ENCODE measurements at places on chromosomes 6 and 20.
A peak's percentile ranks its signal among the peaks of the same experiment; 100 is the strongest.

DNA sequence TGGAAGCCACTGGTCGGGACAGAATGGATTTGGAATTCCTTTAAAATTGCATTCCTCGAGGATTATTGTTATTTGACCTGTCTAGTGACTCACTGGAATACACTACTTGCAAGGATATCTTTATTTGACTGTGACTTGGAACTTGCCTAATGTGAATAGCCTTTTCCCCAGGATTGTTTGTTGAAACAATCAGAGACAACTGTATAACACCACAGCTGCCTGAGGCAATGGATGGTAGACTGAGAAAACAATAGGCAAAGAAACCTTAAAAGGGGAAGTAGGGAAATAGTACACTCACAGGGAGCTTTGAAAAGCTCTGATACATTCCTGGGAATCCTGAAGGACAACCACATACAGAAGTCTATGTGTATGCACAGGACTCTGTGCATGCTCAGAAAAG is 465.3 kb downstream of the BMP2 start:
- no peak for DNase-seq

- peak; percentile 52 for DNase-seq
Observed at GRCh38 chr20:58660855-58661597, 9.9 kb downstream of the STX16 start.

GRCh38 chr6:89059227-89059626 is 21.3 kb upstream of the PNRC1 start:
- no peak for DNase-seq

- DNase-seq: no peak
Observed at GRCh38 chr20:5596401-5597193, 153.6 kb upstream of the SHLD1 start.

GRCh38 chr6:144762469-144762868 is 477.3 kb downstream of the UTRN start:
- DNase-seq: no peak

DNA sequence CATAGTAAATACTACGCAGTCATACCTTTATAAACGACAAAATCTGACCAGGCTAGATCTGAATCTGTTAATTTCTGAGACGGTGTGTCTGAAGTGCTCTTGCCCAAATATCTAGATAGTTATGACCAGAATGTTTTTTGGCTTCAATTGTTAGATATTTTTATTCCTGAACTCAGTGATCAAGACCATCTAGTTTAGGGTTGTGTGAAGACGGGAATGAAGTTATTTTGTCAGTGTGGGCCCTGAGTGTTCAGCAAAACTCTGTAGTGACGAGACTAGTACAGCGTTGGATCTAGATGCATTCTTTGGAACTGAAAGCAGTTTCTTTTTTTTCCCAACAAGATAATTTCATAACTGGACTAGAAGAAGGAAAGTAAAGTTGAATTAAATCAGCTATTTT is 3.1 kb downstream of the STXBP5 start:
- no peak for DNase-seq

GRCh38 chr6:34979218-34979617 is 90.2 kb downstream of the ANKS1A start:
- DNase-seq: no peak

GRCh38 chr6:67676892-67677291 is 958.2 kb upstream of the ADGRB3 start:
- DNase-seq: no peak

- no peak for DNase-seq
Observed at GRCh38 chr6:147891671-147892070, 383.2 kb downstream of the SAMD5 start.

DNA sequence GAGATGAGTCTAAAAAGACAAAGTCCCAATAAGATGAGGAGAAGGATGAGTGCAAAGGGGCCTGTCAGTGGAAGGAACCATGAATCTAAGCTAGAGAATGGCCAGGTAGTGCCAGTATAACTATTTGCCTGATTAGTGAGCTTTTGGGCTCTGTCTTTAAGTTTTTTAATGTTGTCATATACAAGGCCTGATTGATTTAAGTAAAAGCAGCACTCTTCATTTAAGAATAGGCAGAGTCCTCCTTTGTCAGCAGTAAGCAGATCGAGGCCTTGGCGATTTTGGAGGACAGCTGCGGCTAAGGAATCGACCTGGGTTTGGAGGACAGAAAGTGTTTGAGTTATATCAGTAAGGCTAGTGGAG is 753.4 kb upstream of the ADGRB3 start:
- DNase-seq: no peak

DNA sequence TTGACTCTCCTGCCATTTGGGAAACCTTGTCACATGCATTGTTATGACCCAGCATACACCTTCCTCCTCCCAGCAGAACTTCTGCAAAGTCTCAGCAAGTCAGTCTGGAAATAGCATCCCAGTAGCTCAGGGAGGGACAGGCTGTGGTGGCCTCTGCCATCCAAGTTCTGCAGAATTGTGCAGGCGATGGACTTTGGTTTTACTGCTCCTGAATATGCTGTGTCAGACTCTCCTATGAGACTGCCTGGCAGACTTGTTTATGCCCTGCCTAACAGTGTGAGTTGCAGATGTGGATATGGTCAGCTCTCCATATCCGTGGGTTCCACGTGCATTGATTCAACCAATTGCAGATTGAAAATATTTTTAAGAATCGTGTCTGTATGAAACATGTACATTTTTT is 52.8 kb downstream of the SNRNP48 start:
- no peak for DNase-seq

DNA sequence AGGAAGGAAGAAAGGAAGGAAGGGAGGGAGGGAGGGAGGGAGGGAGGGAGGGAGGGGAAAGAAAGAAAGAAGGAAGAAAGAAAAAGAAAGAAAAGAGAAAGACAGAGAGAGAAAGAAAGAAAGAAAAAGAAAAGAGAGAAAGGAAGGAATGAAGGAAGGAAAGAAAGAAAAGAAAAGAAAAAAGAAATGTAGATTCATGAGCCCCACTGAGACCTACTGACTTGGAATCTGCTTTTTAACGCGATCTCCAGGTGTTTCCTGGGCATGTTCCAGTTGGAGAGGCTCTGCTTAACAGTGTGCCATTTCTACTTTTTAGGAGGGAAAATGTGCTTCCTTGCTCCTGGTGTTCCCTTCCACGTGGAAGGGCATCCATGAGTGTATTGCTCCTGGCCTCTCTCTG is 16.4 kb downstream of the DEFB132 start:
- DNase-seq: no peak

- no peak for DNase-seq
Observed at GRCh38 chr6:89575562-89575960, 63.0 kb downstream of the LYRM2 start.

DNA sequence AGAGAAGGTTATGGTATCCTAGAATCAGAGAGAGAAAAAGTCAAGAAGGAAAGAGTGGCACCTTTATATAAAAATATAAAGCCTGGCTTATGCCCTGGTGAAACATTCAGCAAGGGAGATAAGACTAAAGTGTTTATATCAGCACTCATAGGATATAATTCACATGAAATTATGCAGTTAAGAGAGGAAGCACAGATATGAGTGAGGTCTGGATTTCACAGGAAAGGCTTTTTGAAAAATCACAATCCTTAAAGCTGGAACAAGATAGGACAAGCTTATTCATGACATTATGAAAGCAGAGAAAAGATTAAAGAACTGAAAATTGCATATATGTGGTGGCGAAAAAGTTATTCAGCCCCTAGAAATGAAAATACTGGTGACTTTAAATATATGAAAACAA is 181.2 kb upstream of the FLRT3 start:
- DNase-seq: no peak

DNA sequence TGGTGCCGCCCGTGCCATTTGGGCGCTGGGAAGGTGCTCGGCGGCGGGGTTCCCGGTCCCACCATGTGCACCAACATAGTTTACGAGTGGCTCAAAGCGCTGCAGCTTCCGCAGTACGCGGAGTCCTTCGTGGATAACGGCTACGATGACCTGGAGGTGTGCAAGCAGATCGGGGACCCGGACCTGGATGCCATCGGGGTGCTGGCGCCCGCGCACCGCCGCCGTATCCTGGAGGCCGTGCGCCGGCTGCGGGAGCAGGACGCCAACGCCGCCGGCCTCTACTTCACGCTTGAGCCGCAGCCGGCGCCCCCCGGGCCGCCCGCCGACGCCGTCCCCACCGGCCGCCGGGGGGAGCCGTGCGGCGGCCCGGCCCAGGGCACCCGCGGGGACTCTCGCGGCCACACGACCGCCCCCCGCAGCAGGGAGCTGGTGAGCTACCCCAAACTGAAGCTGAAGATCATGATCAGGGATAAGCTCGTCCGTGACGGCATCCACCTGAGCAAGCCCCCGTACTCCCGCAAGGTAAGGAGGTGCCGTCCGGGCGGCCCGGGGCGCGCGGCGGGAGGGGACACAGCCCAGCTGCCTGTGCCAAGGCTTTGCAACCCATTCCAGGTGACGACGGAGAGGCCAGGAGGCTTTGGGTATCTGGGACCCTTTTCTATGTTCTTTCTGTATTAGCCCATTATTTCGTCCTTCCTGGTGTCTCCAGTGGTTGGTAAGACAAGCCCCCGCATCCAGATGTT is 547 bp downstream of the SAMD5 start:
- no peak for DNase-seq

DNA sequence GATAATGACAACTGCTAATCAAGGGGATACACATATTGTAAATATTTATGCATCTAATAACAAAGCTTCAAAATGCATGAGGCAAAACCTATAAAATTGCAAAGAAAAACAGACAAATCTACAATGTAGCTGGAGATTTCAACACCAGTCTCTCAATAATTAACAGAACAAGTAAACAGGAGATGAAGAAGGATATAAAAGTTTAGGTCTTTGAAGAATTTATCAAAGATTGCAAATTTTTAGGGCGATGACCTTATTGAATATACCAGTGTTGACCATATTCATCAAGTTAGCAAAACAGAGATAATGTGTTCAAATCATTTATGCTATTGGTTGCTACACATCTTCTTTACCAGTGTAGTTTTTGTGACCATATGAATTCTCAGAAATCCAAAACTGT is 237.8 kb upstream of the SGK1 start:
- DNase-seq: no peak

- DNase-seq: no peak
Observed at GRCh38 chr6:1942834-1943233, 302.6 kb downstream of the GMDS start.

DNA sequence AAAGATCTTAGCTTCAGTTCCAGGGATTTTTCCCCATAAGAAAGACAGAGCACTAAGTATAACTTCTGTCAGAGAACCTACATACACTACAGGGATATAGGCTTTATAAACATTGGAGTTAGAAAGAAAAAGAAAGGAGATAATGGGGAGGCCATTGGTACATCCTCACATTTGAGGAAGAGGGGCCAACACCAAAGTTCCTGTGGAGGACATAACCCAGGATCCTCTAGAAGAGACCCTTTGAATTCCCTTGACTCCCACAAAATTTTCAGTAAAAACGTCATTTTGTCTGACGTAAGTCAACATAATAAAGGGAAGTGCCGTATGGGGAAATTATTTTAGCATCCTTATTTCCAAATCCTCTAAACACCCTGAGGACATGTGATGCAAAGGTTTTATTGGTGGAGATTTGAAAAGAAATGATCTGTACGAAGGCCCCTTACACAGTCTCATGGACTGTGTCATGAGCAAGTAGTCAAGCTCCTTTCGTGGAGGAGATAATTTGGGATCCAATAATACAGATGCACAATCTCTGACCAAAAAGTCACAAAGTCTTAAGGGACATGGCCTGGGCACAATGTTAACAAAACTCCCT is 33.2 kb downstream of the HLA-DRA start:
- DNase-seq: no peak

GRCh38 chr20:20214757-20215275 is 153.1 kb upstream of the INSM1 start:
- no peak for DNase-seq

DNA sequence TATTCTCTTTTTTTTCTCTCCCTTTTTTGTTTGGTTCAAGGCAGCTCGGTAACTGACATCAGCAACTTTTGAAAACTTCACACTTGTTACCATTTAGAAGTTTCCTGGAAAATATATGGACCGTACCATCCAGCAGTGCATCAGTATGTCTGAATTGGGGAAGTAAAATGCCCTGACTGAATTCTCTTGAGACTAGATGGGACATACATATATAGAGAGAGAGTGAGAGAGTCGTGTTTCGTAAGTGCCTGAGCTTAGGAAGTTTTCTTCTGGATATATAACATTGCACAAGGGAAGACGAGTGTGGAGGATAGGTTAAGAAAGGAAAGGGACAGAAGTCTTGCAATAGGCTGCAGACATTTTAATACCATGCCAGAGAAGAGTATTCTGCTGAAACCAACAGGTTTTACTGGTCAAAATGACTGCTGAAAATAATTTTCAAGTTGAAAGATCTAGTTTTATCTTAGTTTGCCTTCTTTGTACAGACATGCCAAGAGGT is 10.6 kb downstream of the HEY2 start:
- no peak for DNase-seq

- no peak for DNase-seq
Observed at GRCh38 chr6:41193884-41194283, 7.1 kb downstream of the TREML2 start.

GRCh38 chr6:42335896-42336295 is 115.8 kb downstream of the TRERF1 start:
- no peak for DNase-seq

DNA sequence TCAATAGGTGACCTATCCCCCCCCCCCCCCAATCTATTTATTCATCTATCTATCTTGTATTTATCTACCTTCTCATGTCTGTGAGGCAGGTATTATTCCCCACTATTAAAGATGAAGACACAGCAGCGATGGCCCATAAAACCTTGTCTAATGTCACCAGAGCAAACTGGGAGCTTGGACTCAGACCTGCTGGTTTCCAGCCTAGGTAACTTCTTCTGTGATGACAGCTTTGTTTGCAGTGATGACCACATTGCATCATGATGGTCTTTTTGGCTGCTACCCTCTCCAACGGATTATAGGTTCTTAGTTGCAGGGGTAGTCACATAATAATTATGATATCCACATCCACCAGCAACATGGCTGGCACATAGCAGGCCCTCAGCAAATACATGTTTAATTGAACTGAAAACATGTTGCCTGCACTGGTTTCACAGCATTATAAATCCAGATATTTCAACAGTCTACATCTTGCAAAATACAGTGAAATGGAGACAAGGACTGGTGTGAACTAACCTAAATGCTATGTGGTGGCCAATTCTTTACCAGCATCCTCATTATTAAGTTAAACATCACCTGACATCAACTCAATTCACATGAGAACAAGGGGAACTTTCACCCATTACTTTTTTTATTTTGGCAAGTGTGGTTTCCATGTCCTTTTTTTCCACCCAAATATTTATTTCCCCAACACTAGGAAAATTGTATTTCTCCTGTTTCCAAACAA is 712.5 kb upstream of the NRSN1 start:
- DNase-seq: no peak

- DNase-seq: no peak
Observed at GRCh38 chr6:135014353-135014832, 40.2 kb downstream of the HBS1L start.

- DNase-seq: no peak
Observed at GRCh38 chr20:50727792-50728485, 3.4 kb upstream of the PARD6B start.

- DNase-seq: no peak
Observed at GRCh38 chr6:35147026-35147425, 5.9 kb upstream of the TCP11 start.

Data from activated naive CD4-positive, alpha-beta T cell (primary cell).